ENCODE measurements at places on chromosomes 7 and 10. TPM values are rescaled to one million over a fixed set of nuclear protein-coding genes. Genes with fewer than 3 reads are reported as not detected.
A peak's percentile ranks its signal among the peaks of the same experiment; 100 is the strongest.

Gene NET1
- 225 TPM for total RNA-seq

Gene IGFBP3
- 383 TPM for total RNA-seq

Gene NRG3
- total RNA-seq, result 0.31 TPM

Gene GPRIN2
- 1.3 TPM for total RNA-seq

Gene SPDYE2
- not detected for total RNA-seq

Gene EDRF1
- 31.8 TPM for total RNA-seq

DNA sequence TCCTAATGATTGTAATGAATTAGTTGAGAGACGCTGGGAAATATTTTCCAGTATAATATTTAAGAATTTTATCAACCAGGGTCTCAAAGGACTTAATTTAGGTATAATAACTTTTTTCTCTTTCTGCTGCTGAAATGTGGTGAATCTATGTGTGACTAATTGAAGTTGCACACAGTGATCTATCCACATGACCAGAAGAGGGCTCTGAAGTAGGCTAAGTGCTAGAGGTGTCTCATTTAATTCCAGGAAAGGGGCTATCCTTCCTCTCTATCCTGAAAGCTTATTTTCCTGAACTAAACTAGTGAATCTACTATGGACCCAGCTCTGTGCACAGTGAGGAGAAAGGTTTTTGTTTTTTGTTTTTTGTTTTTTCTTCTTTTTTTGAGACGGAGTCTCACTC, 294.4 kb upstream of the MYO3A start:
- no peak for DNase-seq

- no peak for DNase-seq
Observed at GRCh38 chr10:79375321-79376077, 28.2 kb downstream of the PPIF start.

DNA sequence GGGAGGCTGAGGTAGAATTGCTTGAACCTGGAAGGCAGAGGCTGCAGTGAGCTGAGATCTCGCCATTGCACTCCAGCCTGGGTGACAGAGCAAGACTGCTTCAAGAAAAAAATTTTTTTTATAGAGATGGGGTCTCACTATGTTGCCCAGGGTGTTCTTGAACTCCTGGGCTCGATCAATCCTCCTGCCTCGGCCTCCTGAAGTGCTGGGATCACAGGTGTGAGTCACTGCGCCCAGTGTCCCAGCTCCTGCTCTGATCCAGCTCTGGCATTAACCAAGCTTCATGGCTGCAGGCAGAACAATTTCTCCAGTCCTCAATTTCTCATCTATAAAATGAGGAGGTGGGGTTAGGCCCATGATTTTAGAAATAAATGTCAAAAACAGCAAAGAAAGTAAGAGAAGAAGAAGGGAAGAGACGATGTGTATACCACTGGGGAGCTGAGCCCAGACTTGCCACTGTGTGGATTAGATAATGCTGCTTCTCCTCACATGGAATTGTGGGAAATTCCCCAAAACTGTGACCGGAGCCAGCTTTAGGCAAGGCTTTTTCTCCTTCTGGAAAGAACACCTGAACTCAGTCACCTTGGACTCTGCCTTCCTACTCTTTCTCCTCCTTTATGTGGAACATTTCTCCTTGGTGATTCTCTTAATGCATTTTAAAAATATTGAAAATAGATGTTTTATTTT, 25.5 kb downstream of the IL15RA start:
- DNase-seq, result no peak

GRCh38 chr7:100640517-100641440, 573 bp downstream of the TFR2 start:
- no peak for DNase-seq

GRCh38 chr7:107564553-107565298, 955 bp downstream of the DUS4L start:
- no peak for DNase-seq

DNA sequence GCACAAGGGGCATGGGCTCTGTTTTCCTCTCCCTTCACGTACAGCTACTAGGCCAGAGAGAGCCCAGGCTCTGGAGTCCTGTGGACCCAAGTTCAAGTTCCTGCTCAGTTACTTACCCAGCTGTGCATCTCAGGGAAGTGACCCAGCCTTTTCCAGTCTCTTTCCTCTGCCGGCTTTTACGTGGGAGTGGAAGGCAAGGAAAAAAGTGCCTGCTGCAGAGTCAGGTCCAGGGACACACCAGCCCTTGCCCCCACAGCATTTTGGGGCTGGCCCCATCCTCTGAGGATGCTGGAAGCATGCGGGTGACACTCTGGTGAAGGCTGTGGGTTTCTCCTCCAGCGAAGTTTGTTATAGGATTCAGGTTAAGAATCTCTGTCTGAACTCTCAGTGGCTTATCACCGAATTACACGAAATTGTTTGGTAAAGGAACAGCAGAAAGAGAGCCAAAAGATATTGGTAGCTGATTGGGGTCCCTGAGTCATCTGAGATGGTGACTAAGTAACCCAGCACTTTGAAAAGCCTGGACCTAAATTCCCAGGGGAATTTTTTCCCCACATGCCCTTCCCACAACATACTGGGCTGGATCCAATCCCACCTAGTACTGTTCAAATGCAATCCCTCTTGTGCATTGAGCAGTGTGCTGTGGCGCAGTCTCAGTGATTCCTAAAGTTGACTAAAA, 424.3 kb downstream of the RPS24 start:
- DNase-seq, result no peak

GRCh38 chr10:119680650-119681081, 29.5 kb downstream of the BAG3 start:
- peak; percentile 73 for DNase-seq

DNA sequence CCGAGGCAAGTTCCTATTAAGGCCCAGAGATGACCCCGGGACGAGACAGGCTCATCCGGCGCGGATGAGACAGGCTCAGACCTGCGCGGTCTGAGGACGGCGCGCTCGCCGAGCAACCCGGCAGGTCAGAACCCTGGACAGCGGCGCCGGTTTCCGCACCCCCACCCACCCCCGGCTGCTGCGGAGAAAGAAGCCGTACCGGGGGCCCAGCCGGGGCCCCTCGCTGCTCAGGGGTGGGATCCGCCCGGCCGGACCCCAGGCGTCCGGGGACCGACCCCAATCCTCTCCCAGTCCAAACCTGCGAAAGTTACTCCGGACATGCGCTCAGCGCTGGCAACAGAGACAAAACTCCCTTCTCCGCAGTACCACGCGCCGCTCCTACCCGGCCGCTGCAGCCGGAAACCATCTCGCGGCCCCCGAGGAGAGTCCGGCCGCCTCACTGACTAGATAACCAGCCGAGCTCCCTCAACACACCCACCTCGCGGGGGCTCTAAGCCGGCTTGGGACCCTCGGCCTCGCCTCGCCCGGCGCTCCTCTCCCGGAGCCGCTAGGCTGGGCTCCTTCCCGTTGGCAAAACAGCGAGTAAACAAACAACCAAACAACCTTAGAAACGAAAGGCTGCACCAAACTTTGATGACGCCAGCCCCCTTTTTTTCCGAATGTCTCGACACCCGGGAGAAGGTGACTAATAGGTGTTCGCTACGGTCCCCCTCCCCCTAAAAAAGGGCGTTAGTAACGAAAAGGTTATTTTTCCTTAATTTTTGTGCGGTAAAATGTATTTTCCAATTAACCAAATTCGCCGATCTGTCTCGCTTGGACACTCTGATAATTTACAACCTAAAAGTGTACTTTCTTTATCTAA, 2.3 kb upstream of the DRGX start:
- DNase-seq, result peak; percentile 80

DNA sequence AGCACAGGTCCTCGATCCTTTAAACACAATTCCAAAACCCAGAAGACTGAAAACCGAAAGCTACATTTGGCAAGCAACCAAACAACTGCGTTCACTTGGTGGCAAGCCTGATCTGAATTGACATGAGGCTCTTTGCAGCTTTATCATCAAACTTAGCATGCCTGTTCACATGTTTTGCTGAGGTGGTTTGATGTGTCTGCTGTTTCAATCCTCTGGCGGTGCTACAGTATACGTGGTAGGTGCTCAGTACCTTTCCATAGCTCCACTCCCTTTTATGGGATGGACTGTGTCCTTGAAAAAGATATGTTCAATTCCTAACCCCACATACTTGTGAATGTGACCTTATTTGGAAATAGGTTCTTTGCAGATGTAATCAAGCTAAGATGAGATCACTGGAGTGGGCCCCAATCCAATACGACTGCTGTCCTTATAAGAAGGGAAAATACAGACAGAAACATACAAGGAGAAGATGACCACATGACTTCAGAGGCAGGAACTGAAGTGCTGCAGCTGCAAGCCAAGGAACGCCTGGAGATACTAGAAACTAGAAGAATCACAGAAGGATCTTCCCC, 33.4 kb downstream of the CCDC6 start:
- peak; percentile 54 for DNase-seq

DNA sequence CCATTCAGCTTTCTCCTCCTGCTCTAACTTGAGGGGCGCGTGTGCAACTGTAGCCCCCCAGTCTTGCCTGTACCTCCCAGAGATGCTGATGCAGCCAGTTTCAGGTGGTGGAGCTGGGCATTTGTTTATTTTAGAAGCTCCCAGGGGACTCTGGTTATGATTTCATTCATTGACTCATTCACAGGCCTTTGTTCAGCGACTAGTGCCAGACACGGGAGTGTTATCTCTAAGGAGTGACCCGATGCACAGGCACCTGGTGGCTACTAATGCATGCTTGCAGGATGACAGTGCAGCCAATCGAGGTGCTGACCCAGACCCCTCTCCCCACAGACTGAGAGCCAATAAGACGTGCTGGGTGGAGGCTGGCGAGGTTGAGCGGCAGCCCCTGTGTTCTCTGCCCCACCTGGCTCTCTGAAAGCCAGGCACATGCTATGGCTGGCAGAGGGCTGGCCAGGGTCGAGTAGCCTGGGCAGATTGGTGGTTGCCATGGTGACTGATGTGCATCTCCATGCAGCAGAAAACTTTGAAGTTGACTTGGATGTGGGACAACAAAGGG, 19.7 kb upstream of the SLC18A2 start:
- no peak for DNase-seq

DNA sequence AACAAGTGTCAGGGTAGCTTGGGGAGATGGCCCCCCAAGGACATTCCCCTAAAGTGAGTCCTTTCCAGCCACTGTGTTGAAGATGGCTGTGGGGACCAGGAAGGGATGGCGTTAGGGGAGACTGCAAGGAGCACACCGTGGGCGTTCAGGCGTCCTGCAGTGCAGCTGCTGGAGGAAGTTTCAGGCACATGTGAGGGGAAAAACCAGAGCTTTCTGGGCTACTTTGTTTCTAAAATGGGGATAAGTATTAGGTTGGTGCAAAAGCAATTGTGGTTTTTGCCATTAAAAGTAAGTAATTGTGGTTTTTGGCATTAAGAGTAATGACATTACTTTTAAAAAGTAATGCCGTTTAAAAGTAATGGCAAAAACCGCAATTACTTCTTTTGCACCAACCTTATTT, 14.3 kb downstream of the PRF1 start:
- DNase-seq, result no peak

DNA sequence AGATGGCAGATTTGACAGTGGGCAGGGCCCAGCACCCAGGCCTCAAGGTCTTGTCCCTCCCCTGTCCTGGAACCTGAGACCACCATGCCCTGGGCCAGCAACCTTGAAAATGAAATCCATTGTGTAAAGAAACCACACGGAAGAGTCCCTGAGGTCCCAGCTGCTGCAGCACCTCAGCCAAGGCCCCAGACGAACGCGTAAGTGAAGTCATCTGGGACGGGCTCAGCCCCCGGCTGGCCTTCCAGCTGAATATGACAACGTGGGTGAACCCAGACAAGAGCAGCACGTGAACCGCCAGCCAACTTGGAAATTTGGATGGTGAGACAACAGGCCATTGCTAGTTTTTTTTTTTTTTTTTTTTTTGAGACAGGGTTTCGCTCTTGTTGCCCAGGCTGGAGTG, 70.3 kb downstream of the CYTH3 start:
- no peak for DNase-seq

Measured in tongue (tissue), 3 donors.